ENCODE measurements at places on chromosomes 3 and 15.

DNA sequence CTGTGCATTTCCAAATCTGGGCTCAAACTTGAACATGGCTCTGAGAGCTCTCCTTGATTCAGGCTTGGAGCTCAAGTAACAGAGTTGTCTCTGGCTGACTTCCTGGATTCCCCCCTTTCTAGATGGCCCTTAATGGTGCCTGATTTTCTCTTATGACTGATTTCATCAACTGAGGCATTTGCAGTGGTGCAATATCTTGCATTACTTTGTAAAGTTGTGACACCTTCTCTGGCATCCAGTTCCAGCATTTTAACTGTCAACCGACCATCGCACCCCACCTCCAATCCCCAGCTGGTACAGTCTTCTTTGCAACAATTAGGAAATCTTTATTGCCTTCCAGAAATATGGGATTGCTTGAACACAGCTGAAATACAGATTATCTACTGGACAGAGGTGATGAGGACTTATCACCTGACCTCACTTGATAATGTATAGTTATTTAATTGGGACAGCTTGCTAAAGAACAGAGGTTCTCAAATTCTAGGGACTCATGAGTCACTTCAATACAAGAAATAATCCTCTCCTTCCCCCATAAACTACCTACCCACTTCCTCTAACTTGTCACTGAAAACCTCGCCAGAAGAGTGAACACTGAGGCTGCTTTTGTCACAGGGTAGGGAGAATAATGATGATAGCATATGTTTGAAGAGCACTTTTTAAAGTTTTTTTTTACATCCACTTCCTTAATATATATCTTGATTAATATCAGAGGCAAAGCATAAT is 41.8 kb downstream of the FILIP1L start:
- DNase-seq: no peak

DNA sequence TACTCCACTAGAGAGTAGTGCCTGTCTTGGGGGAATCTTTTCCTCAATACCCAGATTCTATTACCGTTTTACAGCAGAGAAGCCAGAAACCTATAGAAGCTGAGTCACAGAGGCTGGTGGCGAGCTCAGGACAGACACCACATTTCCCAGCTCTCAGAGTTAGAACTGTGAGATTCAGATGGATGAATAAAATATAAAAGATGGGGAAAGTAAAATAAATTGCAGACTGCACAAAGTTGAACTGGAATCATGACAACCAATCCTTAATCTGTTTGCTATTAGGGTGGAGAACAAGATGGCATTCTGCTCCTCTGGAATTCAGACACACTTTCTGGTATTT is 40.5 kb upstream of the CMSS1 start:
- no peak for DNase-seq

DNA sequence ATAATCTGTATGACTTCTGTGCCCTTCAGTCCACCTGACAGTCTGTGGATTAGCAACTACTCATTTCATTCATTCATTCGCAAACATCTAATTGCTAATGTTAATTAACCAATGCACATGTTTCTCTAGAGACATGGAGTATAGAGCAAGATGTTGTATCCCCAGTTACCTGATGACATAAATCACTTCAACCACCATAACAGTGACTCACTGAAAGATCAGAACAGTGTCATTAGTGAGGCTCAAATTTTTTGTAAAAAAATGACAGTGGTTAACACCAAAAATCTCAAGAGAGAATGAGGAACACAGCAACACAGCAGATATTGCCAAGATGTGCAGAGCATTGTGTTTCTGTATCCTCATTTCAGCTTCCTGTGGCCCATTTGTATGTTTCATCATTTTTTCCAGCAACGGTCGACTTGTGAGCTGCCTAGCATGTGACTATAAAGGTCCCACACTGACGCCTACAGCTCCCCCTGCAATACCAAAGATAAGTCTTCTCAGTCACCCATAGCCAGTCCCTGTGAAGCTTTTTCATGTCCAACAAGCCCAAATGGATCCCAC is 3.7 kb upstream of the PLD1 start:
- DNase-seq: peak; percentile 36

- no peak for DNase-seq
Observed at GRCh38 chr3:138222942-138223287, 35.8 kb downstream of the ARMC8 start.

- DNase-seq: no peak
Observed at GRCh38 chr3:149273096-149273751, 51.6 kb upstream of the CP start.

DNA sequence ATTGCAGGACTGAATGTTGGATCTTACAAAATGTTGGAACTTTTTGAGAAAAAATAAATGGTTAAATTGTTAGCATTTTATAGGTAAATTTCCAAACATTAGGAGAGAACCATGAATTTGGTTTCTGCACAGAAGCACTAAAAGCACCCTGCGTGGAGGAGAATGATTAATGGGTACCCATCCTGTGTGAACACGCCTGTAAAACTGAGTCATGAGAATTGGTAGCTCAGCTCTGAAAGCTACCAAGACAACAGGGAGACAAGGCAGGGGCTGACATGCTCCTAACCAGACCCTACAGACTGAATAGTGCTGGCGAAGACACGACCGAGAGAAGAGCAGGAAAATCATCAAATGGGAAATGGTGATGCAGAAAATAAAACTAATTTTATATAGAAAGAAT is 32.4 kb upstream of the MTMR10 start:
- DNase-seq: no peak

GRCh38 chr3:45064512-45065372 is 38.6 kb downstream of the CLEC3B start:
- peak; percentile 81 for DNase-seq

DNA sequence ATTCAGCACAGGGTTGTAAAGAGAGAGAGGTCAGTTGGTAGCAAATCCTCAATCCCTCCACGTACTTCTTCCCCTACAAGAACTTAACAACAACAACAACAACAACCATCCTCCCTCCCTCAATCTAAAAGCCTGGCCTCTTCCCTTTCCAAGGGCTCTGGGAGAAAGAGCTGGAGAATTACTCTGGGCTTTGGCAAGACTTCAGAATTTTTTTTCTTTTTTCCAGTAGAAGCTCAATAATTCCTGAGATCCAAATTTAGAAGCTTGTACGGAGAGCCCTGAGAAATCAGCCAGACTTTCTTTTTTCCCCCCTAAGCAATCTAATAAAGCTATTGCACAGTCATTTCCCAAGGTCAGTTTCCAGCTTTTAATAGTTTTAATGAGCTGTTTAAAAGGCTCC is 95.8 kb upstream of the CACNA2D3 start:
- no peak for DNase-seq

DNA sequence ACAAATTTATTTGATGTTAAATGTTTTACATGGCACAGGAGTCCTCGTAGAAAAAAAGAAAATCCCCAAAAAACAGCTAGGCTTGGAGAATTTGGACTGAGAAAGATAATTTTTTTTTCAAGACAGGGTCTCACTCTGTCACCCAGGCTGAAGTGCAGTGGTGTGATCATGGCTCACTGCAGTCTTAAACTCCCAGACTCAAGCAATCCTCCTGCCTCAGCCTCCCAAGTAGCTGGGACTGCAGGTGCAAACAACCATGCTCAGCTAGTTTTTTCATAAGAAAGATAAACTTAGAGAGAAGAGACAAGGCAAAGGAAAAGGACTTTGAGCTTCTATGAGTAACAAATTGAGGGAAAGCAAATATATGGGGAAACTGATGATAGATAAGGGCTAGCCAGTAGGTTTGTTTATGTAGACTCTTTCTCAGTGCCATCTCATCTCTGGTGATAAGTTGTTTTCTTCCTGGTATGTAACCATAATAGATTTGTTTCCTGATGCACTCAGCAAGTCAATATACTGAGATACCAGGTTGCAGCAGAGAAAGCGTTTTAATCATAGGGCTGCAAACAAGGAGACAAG is 13.1 kb upstream of the TRMT10C start:
- DNase-seq: no peak

DNA sequence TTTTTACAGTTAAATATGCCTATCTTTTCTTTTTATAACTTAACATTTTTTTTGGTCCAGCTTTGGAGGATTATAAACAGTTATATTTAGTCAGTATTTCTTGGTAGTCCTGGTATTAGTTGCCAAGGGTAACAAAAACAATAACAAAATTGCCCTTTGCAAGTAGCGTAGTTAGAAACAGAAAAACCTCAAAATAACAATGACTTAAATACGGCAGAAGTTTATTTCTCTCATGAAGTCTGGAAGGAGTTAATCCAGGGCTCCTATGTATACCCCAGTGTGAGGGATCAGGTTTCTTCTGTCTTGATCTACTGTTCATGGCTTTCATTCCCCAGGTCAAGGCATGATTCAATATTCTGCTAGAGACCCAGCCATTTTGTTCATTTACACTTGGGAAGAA is 14.1 kb upstream of the MYH15 start:
- no peak for DNase-seq

DNA sequence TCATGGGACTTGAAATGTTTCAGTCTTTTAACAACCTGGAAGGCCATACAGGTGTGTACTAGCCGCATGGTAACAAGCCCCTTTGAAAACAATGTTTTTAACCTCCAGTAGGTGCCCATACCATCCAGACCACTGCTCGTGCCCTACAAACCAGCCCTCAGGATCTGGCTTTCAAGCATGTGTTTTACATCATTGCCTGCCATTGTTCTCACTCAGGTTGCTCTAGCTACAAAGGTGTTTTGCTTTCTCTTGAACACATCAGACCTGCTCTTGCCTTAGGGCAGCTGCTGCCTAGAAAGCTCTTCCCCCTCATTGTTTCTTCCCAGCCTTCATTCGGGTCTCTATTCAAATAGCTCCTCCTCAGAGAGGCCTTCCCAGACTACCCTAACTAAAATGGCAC is 32.3 kb upstream of the MAP3K13 start:
- DNase-seq: no peak

DNA sequence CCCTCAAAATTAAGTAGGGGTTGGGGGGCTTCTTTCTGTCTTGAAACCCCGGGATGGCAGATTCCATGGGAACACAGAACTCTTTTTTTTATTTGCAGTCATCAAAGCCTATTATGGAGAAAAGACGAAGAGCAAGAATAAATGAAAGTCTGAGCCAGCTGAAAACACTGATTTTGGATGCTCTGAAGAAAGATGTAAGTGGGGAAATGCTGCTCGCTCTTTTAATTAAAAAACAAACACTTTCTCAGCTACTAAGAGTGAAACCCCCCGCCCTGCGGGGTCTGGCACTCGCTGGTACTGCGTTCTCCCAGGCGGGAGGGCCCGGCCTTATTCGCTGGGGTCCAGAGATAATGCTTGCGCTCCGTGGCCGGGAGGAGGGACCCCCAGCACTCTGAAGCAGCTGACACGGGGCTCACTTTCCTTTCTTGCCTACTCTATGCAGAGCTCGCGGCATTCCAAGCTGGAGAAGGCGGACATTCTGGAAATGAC is 615 bp downstream of the HES1 start:
- DNase-seq: no peak

DNA sequence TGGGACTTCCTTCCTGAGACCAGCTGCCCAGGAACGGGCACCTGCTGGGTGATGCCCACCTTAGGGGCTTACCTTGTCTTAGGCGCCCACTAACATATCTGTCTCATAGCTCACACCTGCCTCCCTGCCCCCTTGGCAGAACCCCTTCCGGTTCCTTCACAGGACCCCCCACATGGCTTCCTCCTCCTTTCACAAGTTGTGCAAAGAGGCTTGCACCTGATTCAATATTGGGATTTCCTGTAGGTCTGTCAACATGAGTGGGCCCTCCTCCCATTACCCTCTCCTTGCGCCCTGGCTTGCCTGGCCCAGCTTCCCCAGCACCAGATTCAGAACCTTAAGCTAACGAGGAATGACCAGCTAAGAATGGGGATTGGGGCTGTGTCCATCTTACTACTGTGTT is 633 bp downstream of the THPO start:
- no peak for DNase-seq

GRCh38 chr3:50637011-50637410 is 20.1 kb downstream of the MAPKAPK3 start:
- DNase-seq: no peak

DNA sequence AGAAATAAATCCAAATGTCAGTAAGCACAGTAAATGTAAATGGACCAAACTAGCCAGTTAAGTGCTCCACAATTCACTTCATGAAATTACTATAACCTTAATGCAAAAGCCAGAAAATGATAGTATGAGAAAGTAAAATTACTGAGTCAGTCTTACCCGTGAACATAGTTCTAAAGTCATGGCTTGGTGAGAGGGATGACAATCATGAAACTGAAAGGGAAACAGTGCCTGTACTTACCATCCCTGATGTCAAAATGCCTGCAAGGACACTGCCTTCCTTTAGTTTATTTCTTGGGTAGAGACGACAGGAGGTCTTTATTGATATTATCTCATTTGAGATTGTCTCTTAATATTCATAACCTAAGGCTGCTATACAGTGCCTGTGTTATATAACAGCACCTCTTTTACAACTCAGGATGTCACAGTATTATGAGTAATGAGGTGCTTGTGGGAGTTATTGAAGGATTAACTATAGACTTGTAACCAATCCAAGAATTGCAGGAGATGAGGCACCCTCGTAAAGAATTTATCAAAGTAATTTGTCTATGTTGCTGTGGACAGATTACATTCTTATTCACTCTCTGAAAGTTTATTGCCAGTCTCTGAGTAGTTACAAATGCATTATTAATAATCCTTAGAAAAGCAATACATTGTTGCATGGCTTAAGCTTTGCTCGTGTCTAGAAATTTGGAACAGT is 142.9 kb upstream of the BFSP2 start:
- DNase-seq: no peak

DNA sequence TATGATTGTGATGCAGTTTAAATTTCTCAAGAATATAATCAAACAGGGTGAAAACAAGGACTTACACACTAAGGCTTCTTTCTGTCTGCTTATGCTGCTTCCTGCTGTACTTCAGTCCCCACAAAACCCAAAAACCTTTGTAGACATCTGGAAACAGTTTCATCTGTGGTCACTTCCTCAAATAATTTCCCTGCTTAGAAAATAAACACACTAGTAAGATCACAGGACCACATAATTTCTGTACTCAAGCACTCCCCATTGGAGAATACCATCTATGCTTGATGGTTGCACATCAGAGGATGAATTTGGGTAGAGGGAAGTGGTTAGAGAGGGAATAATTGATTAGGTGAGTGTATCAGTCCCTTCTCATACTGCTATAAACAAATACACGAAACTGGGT is 266.2 kb downstream of the LSAMP start:
- DNase-seq: no peak

- DNase-seq: no peak
Observed at GRCh38 chr15:50880651-50881114, 27.8 kb upstream of the AP4E1 start.

DNA sequence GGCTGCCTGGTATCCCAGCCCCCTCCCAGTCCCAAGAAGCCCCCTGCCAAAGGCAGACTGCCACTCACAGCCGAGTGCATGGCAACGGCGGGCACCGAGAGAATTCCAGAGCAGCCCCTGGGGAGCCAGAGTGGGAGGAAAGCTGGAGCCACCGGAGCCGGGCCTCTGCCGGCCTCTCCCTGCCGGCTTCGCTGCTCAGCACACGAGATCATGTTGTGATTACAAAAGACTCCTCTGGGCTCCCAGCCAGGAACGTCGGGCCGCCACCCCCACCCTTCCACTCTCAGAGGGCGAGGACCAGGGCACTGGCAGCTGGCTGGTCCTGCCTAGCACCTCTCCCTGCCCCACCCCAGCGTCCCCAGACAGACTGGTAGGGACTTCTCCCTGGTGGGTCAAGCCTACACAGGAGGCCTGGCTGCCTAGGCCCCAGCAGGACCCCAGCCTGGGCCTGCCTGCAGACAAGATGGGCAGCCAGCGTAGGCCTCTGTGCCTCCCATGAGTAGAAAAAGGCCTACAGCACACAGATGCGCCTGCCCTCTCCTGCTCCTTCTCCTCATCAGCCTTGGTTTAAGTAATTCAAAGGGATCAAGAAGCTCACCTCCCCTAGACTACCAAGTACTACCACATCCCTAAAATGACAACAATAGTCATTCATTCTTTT is at the start of gene CCDC9B:
TSS of gene CCDC9B (minus strand) at position 200 of the 661 bp plus-strand sequence. CDS start at position 80, 120 bp downstream.
- no peak for DNase-seq

GRCh38 chr3:11642431-11643191 is 1.1 kb downstream of the VGLL4 start:
- peak; percentile 74 for DNase-seq
